ENCODE measurements at places on chromosomes 16 and 17.

DNA sequence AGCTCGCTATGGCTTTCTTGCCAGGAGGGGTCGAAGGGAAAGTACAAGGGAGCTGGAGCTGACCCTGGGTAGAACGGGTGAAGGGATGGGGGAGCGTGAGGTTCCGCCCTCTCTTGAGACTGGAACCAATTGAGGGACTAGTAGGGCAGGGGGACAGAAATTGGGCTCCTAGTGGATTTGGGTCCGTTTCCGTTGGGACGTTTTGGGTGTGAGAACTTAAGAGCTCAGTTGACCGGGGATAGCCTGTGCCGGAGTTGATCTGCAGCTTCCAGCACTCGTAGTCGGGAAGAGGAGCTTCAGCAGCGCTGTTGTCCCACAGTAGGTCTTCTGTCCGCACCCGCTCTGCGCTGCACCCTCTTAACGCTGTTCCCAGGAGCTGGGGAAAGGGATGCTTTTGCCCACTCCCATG lies 481 bp downstream of the CNTROB start:
- DNase-seq: no peak

DNA sequence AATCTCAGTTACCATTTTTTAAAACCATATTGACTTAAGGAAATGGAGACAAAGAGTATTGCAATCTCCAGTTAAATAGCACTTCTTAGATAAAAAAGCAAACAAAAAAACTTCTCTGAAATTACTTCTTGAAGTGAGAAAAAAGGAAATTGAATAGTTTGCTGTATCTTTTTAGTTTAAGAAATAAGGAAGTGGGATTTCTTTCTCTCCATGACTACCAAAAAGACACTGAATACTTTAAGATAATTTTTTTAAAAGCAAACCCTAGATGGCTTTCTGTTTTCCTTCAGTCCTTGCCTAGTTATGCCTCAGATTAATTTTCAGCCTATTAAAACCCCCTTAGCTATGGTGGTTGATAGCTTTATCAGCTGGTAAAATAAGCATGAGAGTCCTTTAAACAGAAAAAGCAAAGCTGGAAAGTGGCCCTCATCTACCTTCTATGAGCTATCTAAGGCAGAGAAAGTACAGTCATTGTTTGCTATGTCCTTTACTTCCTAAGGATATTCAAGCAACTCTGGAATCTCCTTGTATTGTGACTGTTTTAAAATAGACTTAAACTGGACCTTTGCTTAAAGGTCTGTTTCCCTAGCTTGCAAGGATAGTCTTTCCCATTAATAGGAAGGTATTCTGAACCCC lies 28.6 kb downstream of the TPPP3 start:
- DNase-seq: no peak

- no peak for DNase-seq
Observed at GRCh38 chr16:74372369-74372768, 3.7 kb upstream of the NPIPB15 start.

DNA sequence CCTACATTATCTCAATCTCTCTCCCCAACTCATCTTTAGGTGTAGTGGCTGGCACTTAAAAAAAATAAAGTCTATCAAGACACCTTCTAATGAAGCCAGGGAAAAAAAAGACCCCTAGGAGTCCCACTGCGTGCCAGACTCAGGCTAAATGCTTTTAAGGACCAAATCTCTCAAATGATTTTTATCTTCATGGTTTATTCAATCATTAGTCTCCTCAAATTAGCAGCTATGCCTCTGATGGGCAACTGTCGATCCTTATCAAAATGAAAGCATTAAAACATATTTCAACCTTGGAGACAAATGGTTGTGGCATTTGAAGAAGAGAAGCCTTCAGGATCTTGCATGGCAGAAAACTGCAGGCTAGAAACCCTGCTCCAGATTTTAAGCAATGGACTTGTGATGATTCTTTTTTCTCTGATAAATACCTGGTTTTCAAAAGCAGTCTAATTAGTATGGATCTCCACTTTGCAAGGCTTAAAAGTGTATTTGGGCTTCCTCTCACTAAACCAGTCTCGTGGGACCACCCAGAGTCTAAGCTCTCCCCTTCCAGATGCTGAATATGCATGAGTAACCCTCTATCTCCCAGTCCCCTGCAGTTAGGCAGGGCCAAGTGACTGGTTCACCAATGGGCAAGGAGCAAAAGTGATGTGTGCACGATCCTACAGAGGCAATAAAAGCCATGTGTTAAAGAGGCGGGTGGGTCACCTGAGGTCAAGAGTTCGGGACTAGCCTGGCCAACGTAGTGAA lies 14.9 kb downstream of the ITPRIPL2 start:
- DNase-seq: no peak

GRCh38 chr16:57041182-57042156 lies 50.9 kb upstream of the CPNE2 start:
- DNase-seq: no peak

- peak; percentile 29 for DNase-seq
Observed at GRCh38 chr17:78923660-78924453, 1.3 kb downstream of the TIMP2 start.

DNA sequence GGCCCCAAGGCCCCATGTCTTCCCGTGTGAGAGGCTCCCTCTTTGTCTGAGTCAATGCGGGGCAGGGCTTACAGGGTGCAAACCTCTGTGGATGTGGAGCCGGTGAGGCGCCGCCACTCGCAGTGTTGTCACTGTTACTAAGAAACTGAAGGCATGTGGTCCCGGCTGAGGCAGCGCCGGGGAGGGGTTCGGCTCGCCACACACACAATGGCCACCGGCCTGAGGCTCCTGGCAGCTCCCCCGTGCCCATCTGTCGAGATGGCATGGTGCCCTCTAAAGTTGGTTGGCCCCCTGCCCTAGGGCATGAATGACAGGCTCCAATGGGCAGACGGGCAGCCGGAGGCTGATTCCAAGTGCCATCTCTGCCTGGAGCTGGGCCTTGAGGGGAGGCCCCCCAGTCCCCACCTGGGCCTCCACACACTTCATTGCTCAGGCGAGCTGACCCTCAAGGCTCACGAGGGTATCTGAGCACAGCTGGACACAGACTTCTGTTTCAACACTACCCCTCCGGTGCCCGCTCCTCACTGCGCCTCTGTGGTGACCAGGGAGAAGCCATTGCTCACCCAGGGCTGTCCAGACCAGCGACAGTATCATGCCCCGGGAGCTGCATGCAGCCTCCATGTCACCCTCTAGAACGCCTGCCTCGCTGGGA lies 137.2 kb downstream of the C16orf78 start:
- no peak for DNase-seq
